Activated T-helper 1 cell treated with Interleukin-2 at 50 U/mL for 16 hours (primary cell): ENCODE measurements at places on chromosomes 16 and 17.

DNA sequence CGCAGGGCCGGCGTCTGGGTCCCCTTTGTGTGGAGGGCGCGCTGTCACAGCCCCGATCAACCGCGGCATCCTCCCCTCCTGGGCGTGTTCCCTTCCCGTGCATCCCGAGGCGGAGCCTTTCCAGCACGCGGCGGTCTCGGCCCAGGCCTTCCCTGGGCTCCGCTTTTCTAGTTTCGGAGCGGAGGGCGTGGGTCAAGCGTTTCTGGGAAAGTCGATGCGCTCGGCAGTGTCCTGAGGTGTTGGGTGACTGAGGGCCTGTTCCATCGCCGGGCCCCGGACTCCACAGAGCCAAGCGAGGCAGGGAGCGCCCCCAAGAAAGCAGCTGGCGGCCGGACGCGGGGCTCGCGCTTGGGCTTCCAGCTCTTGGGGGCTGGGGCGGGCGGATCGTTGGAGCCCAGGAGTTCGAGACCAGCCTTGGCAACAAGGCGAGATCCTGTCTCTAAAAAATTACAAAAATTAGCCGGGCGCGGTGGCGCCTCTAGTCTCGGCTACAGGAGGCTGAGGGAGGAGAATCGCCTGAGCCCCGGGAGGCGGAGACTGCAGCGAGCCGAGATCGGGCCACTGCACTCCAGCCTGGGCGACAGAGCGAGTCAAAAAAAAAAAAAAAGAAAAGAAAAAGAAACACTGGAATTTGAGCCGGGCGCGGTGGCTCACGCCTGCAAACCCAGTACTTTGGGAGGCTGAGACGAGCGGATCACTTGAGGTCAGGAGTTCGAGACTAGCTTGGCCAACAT, 806 bp downstream of the IFT140 start:
- no peak for DNase-seq

GRCh38 chr17:16381496-16381820, 567 bp downstream of the UBB start:
- no peak for DNase-seq

- no peak for DNase-seq
These were observed 167.0 kb downstream of the UTP18 start for GRCh38 chr17:51427323-51427811.

DNA sequence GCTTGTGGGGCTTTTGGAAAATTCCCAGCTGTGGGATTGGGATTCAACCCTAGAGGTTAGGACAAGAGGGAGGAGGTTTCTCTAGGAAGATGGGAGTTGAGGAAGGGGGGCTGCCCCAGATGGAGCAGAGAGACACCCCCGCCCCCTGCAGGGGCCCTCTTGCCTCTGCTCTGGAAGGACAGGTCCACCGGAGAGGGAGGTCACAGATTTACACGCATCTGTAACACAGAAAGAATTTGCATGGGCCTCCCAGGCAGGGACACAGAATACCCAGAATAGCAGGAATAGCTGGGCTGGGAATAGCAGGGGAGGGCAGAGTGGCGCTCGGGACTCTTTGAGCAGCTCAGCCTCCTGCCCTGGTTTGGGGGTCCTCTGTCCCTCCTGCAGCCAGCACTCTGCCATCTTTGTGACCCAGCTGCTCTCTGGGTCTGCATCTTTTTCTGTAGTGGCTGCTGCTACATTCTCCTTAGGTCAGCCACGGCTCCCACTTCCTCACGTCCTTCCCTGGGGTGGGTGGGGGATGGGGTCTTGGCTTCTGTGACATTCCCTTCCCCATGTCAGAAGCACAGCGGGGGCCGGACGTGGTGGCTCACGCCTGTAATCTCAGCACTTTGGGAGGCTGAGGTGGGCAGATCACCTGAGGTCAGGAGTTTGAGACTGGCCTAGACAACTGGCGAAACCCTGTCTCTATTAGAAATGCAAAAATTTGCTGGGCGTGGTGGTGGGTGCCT, 33.9 kb upstream of the PLLP start:
- no peak for DNase-seq

- no peak for DNase-seq
These were observed 1.7 kb downstream of the DPEP1 start for GRCh38 chr16:89615176-89615575.

- DNase-seq = no peak
These were observed 226.5 kb upstream of the GSE1 start for GRCh38 chr16:85386467-85387170.

DNA sequence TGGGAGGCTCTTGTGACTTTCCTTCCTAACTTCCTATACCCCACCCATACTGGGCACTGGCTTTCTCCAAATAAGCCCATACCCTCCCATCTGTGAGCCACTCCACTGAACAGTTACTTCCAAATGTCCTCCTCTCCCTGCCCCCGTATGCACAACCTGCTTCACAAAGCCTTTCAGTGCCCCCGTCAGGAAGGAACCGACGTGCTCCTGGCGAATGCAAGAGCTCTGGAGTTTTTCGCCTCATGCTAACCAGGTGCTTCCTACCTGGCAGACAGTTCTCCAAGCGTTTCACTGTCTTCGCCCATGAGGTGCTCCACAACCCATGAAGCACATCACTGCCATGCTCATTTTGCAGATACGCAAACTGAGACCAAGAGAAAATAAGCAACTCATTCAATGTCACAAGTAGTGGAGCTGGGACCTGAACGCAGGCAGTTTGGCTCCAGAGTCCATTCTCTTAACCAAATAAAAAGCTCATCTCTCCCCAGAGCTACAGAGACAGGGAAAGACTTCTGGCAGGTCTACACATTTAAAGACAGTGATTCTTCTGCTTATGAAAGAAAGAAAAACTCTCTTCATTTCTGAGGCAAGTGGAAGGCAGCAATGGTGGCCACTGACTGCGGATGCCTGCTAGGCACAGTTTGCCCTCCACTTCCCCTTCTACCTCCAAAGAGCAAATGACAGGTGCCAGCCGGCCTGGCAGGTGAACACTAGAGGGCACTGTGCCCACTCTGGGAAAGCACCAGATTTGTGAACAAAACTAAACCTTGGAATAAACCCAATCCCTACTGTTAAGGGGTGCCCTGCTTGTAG, 23.8 kb downstream of the SPHK1 start:
- DNase-seq = peak; percentile 46

- no peak for DNase-seq
These were observed 122.3 kb downstream of the MRTFB start for GRCh38 chr16:14193316-14193871.
